ENCODE measurements at places on chromosomes 12 and 14.

- no peak for DNase-seq
Observed at GRCh38 chr14:66038212-66038611, 448.0 kb upstream of the CCDC196 start.

DNA sequence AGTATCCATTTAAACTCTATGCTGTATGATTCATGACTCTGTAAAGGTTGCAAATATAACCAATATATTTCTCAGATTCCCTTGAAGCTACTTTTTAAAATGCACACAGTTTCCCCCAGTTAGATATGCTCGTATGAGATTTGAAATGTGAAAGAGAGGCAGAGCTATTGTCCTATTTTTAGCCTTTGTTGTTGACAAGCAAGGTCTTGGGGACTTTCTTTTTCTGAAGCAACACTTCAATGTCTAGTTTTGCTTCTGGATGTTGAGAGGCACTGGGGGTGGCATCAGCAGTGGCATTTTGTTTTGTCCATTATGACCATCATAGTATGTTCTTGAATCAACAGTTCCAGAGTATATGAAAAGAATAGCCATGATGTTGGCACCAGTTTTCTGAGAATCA, 63.4 kb downstream of the ASCL1 start:
- DNase-seq: no peak

DNA sequence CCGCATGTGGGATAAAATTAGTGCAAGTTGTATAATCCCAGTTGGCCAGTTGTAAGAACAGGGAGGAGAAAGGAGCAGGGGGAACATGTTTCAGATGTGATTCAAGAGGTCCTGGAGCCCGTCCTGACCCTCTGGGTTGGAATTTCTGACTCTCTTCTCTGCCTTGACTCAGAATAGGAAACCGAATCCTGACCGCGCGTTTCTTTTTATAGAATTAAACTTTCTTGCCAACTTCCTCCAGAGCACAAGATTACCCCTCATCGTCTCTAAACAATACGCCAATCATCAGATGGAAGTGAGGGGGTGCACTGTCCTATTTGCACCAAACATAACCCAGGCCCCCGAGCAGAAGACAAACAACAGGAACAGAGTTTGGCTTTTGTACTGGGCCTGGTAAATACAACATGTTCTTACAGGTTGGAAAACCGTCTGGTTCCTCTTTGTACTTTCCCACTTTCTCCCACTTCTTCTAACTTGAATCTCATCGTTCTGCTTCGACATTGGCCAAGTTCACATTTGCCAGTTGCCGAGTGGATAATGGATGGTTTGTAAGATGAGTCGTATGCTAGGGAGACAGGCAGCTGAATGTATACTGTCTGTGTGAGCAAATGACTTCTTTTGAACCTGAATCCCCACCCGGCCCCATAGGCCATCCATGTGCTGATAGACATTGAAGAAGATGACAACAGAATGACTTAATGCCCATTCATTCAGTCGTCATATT, 42.6 kb upstream of the MED13L start:
- DNase-seq: no peak

DNA sequence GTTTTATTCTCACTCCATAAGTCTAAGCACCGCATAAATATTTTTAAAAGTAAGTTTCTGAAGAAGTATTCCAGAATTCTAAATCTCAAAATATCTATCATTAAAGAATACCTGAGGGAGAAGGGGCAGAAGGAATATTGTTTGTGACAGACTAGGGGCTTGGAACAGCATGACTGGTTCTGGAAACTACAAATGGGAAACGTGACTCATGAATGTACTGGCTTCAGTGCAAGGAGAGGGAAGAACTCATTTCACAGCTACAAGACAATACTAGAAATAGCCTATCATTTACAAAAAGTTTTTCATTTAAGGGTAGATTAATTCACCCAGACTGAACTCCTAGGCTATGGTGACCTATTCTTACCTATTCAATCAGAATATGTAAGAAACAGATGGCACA, 121.3 kb downstream of the SLC25A21 start:
- no peak for DNase-seq

DNA sequence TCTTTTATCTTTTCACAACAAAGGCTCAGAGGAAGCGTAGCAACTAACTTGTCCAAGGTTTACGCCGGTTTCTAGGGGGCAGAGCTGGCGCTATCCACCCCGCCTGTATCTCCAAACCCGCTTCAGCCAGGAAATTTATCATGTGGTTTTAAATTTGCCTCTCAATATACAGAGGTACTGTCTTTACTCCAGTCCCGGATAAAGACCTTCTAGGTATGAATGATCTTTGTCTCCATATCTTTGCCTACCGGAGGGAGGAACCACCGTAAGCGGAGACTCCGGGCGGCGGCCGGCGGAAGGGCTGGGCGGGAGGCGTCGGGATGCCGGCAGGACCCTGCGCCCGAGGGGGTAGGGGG, 693 bp upstream of the RIMKLB start:
- no peak for DNase-seq

- DNase-seq: no peak
Observed at GRCh38 chr14:65791191-65791981, 378.9 kb downstream of the FUT8 start.

DNA sequence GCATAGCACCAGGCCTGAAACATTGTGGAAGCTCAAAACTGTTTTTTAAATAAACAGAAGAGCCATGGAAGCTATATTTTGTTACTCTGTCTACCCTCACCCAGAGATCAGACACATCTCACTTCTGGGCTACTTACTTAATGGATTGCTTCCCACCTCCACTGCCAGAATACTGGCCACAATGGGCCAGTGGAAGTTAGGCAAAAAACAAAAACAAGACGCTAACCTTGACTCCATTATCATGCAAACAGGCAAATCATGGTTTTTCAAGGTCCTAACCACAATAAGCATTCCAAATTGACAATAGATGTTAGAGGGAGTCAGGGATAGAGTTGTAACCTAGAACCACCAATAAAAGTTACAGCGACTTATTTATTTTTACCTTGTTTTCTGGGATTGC, 52.7 kb upstream of the PTCSC3 start:
- DNase-seq: no peak

- DNase-seq: no peak
Observed at GRCh38 chr12:32496946-32497345, 97.6 kb downstream of the FGD4 start.

GRCh38 chr14:57485635-57486034, 8.0 kb downstream of the CCDC198 start:
- DNase-seq: no peak

DNA sequence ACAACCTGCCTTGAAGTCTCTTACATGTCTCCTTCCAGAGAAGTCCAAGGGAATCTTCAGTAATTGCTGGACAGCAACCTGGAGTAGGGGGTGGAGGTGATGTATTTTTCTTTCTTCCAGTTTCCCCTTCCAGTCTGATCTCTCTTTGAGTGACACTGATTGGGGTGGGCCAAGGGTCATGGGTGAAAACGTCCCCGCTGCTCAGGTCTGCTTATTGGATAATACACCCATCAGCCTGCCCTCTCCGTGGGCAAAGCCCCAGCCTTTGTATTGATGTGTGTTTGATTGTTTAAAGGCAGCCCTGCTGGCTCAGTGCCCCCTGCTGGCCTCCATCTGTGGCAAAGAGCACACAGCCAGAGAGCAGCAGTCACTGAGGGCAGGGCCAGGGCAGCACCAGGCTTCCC, 35.7 kb upstream of the ATP2A2 start:
- no peak for DNase-seq

GRCh38 chr14:50362764-50363713, 33.6 kb downstream of the CDKL1 start:
- DNase-seq: no peak

DNA sequence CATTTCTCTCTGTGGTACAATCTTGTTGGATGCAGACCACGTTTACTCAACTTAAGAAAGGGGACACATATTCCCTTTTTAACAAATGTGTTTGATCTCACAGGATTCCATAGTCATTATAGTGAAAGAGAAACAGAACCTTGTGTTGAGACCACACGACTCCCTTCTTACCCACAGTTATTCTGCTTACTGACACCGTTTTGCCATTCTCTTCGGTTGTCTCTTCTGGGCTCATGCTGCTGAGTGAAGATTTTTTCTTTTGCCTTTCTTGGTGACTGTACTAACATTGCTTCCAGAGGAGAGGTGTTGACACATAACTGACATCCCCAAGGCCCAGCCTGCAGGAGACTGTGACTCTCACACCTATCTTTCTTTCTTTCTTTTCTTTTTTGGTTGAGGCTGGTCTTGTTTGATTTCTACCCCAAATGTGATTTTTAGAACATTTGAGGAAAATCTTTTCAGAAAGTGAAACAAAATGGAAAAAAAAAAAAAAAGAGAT, 61.2 kb upstream of the OTOGL start:
- no peak for DNase-seq

GRCh38 chr12:9149372-9149771, 33.7 kb upstream of the A2M start:
- no peak for DNase-seq

DNA sequence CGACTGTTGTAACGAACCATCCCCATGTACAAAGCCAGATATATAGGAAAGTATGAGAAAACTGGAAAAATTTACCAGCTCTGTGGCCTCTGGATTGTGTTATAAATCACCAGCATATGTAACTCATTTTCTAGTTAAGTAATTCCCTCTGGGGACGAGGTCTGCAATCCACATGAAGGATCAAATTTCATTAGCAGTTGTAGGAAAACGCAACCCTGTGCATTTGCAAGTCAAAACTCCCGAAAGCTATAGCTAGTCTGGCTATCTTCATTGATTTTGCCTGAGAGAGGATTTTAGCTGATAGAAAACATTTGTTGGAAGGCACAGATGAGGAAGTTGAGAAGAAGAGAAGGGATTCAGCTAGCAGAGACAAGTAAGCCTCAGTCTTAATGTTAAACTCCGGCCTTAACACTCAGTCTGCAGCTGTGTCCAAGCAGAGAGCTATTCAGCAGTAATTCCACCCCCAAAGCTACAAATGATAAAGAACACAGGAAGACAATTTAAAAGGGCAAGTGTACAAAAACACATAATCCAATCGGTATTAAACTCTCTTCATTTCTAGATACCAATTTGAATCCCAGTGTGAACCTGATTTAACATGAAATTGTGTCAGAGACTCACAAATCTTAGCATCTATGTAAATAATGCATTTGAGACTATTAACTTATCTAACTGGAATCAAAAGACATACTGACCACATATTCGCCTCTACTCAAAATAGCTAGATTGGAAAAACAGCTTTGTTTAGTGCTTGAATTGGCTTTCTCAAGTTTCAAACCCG, 54.2 kb upstream of the CERS5 start:
- no peak for DNase-seq

DNA sequence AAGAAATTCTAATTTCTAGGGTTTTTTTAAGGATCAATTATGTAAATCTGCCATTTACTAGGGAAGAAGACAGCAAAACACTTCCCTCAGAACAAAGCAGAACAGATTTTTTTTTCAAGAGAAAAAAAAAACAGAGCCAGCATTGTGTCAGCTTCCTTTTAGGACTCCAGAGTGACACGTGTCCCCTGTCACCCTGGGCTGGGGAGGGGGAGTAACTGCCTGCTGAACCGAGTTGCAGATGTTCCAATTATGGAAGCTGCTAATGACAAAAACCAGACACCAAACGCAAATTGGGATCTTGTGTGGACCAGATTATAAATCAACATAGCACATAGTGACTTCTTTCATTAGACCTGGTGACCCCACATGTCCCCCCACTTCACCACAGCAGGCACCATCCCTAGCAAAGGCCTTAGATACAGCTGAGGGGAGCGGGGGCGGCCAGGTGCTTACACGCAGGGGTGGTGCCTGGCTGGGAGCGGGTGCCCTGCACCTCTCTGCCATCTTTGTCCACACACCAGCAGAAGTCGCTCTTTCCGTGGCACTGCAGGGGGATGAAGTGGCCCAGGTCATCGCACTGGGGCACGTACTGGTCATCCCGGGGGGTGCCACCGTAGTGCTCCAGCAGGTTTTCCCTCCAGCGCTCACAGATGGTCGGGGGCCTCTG, 25.4 kb downstream of the RTRAF start:
- DNase-seq: no peak

- DNase-seq: no peak
Observed at GRCh38 chr14:101357559-101358319, 203.6 kb upstream of the DIO3 start.

DNA sequence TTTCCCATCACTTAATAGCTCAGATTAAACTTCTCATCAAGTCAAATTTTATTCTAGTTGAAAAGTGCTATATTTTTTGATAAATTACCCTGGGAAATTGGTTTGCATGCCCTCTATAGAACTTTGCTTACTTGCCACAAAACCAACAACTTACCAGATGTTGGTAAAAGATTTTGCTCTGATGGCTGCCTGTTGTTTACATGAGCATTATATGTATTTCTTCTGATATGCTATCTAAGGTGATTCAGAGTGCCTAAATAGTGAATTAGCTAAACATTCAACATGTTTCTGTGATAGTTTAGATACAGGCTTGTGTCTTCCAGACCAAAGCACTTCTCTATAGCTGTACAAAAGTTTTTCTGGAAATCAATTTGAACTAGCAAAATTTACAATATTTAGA, 51.0 kb downstream of the PPM1A start:
- no peak for DNase-seq

DNA sequence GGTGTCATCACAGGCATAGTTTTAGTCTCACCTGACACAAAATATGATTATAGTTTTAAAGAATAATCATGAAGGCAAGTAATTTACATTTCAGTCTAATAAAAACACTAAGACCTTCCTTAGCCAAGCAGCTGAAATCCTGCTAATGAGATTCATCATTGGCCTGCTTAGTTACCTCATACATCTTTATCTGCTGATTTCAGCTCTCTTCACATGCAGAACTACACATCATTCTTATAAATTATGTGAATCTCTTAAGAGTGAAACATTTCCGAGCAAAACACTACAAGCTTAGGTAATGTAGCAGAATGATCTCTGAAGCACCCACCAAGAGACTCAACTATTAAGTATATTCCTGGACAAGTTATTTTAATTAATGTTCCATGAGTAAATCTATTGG, 198.1 kb downstream of the DPY19L2 start:
- DNase-seq: no peak

GRCh38 chr12:50551866-50552265, 47.1 kb downstream of the DIP2B start:
- DNase-seq: no peak

- no peak for DNase-seq
Observed at GRCh38 chr14:96364962-96365361, 1.6 kb downstream of the GSKIP start.

GRCh38 chr12:1855241-1855640, 34.9 kb downstream of the LRTM2 start:
- DNase-seq: no peak

DNA sequence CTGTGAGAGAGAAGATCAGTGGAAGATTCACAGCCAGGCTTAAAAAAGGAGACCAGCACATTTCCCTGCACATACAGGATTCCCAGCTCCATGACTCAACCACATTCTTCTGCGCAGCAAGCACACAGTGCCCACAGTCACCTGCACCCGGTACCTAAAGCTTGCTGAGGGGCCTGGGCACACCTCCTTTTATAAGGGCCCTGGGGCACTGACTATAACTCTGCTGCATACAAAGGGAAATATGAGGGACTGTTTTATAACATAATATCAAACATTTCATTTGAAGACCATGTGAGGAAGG, 322.9 kb downstream of the DAD1 start:
- DNase-seq: no peak

- DNase-seq: no peak
Observed at GRCh38 chr14:96589577-96589976, 87.4 kb downstream of the PAPOLA start.

- DNase-seq: no peak
Observed at GRCh38 chr12:71439362-71439612, 311 bp upstream of the LGR5 start.
